Glutamatergic neuron (in vitro differentiated cells): ENCODE measurements at places on chromosomes 12 and 14. TPM values are rescaled to one million over a fixed set of nuclear protein-coding genes. Genes with fewer than 3 reads are reported as not detected.
A peak's percentile ranks its signal among the peaks of the same experiment; 100 is the strongest.

DNA sequence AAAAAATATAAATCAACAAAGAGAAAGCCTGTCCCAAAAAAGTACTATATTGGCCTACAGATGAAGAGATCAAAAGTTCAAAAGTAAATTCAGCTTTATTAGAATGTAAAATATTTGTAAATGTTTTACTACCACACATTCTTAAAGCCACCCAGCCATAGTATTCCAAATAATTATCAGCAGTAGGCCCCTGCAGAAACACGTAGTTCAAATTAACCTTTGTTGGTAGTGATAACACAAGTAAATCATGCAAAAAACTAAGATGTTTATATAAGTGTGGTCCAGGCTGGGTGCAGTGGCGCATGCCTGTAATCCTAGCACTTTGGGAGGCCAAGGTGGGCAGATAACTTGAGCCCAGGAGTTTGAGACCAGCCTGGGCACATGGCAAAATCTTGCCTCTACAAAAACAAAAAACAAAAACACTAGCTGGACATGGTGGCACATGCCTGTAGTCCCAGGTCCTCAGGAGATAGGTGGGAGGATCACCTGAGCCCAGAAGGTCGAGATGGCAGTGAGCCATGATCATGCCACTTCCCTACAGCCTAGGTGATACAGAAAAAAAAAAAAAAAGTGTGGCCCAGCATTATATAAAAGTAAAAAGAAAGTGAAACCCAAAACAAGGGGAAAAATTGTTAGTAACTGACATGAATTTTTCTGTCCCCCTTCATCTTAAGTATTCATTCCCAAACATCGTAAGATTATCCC lies 17.9 kb downstream of the SPTLC2 start:
- no peak overlapping the region for H3K4me3 ChIP-seq
- H3K27me3 ChIP-seq, result no peaks in the 10 kb centered on the region
- peaks cover 13% of the 10 kb centered on the region for H3K36me3 ChIP-seq

Gene SPX
- total RNA-seq, result not detected

- DNase-seq, result no peak
- H3K27ac ChIP-seq, result no peak overlapping the region
- H3K27me3 ChIP-seq, result no peaks in the 10 kb centered on the region
- H3K4me3 ChIP-seq, result no peak overlapping the region
Measured at GRCh38 chr12:5272018-5272785, 159.7 kb upstream of the NTF3 start.

Gene PLEKHA5
- total RNA-seq, result 314 TPM

- H3K4me1 ChIP-seq, result peaks cover 6% of the 10 kb centered on the region
- no peak for DNase-seq
- no peak overlapping the region for H3K27ac ChIP-seq
Measured at GRCh38 chr14:96272777-96273473, 16.9 kb downstream of the BDKRB1 start.

DNA sequence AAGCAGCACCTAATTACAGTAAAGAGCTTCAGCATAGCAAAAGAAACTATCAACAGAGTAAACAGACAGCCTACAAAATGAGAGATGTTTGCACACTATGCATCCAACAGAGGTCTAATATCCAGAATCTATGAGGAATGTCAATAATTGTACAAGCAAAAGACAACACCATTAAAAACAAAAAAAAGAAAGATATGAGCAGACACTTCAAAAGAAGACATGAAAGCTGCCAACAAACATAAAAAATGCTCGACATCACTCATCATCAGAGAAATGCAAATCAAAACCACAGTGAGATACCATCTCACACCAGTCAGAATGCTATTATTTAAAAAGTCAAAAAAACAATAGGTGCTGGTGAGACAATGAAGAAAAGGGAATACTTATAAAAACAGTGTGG lies 273.1 kb downstream of the TMTC2 start:
- peaks cover 2% of the 10 kb centered on the region for H3K27me3 ChIP-seq
- peaks cover 30% of the 10 kb centered on the region for H3K4me1 ChIP-seq
- peaks cover 7% of the 10 kb centered on the region for H3K36me3 ChIP-seq
- no peak for DNase-seq
- H3K4me3 ChIP-seq, result no peak overlapping the region
- H3K27ac ChIP-seq, result no peak overlapping the region

DNA sequence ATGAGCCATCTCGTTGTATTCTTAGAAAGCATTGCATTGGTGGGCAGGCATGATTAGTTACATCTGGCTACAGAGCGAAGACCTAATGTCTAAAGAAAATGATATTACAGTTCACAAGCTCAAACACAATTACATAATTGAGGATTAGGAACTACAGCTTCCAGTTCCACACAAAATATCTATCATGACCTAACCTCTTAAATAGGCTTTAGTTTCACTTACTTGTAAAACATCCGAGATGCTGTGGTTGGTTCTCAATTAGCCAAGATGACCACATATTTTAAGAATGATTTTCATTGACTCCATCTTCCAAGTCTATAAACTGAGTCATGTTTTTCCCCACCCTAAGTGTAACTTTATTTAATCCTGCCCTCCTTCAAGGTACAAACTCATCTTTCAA lies 69.5 kb downstream of the LRIG3 start:
- H3K27ac ChIP-seq, result no peak overlapping the region
- no peaks in the 10 kb centered on the region for H3K4me1 ChIP-seq
- no peaks in the 10 kb centered on the region for H3K36me3 ChIP-seq

Gene SLCO1B3
- not detected for total RNA-seq

DNA sequence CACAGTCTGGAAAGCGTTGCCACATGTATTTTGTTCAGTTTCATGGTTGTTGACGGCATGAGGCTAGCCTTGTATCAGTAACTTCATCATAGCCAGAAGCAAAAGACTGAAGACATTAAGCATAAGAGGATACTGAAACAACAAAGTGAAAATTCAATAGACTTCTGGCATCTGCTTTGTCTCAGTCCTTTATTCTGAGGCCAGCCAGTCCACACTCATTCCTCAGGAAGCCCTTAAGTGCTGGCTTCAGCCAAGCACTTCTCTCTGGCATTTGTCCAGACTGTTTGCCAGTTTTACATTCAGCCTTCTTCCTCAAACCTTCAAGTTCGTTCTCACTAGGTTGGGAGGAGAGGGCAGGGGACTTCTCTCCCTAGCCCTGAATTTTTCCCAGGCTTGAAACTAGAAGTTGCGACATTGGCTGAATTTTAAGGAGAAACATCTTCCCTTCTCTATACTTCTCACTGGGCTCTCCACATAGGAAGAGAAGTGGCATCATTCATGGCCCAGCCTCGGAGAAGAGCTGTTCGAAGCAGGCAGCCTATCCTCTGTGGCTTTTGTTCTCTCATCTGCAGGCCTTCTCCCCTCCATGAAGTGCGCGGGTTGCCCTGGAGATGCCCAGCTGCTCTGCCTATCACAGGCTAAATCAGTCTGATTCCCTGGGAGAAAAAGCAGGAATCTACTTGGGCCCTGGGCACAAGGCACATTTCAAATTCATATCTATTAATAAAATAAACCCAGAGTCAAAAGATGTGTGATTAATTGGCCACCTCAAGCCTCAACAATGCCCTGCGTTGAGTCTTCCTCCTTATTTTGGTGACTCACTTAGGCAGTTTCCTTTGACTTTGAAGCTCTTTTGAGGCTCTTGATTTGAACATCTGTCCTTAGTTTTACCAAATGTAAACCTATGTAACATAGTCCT lies 130.9 kb upstream of the PLEKHA5 start:
- H3K27me3 ChIP-seq, result peaks cover 6% of the 10 kb centered on the region
- H3K4me1 ChIP-seq, result no peaks in the 10 kb centered on the region
- peaks cover 5% of the 10 kb centered on the region for H3K36me3 ChIP-seq
- no peak overlapping the region for H3K4me3 ChIP-seq

Gene KCNC2
- 11.6 TPM for total RNA-seq

Gene CCDC196
- total RNA-seq, result not detected

DNA sequence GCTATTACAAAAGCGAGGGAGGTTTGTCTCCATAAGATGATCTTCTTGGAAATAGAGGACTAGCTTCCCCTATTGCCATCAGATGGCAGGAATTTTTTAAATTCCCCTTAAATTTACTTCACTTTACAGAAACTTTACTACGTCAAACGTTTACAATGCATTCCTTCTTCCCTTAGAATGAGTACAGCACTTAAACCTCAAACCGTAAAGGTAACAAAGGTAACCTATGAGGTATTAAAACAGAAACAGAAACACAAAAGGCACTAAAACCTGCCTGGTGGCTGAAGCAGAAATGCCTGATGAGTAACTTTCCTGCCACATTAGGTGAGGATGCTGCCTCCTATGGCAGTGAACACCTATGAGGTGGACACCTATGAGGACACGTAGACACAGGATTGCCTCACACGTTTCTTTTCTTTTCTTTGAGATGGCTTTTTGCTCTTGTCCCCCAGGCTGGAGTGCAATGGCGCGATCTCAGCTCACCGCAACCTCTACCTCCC lies 25.0 kb downstream of the DIO2 start:
- no peaks in the 10 kb centered on the region for H3K27me3 ChIP-seq
- no peak overlapping the region for H3K27ac ChIP-seq
- H3K4me1 ChIP-seq, result no peaks in the 10 kb centered on the region
- no peak for DNase-seq
- no peak overlapping the region for H3K4me3 ChIP-seq
- H3K36me3 ChIP-seq, result no peaks in the 10 kb centered on the region

DNA sequence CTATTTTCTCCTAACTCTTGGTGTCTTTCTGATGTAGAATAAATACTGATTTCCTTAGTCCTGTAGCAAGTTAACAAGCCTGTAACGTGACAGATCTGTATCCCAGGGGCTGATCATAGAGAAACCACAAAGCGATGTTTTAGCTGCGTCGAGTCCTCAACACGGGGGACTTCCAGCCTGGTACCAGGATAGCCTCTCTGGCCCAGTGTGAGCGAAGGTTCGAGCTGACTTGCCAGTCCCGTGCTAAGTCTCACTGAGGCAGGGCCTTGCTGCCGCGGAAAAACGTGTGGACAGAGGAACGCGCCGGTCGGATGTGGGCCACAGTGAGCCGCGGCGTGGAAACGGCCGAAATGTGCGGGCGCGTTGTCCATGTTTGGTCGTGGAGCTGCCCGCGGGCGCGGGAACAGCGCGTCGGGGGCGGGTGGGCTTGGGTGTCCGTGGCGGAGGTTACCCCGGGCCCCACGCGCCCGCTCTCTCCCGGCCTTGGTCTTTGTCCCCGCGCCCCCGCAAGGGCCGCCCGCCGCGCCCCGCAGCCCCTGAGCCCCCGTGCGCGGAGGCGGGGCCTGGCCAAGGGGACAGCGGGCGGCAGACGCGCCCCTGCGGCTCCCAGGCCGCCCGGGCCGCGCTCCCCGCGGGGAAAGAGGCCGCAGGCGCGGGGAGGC lies 531 bp upstream of the EML1 start:
- H3K36me3 ChIP-seq, result peaks cover 9% of the 10 kb centered on the region
- H3K27me3 ChIP-seq, result peaks cover 9% of the 10 kb centered on the region
- H3K27ac ChIP-seq, result peak overlapping the region; percentile 45
- peak overlapping the region; percentile 75 for H3K4me3 ChIP-seq

DNA sequence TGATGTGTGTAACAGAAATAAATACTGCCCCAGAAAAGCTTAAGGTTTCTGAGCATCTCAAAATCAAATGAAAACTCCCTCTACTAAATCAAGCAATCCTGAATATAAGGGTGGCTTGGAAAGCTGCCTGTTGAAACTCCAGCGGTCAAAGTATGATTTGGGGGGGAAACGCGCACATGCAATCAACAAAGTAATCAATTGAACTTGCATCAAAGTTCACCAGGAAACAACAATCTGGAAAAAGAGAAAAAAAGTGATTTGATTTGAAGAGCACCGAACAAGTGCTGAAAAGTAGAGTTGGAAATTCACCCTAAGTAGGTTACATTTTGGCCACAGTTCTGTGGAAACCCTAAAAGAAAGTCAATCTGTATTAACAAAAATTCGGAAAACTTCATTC lies 700 bp downstream of the CNIH1 start:
- peak overlapping the region; percentile 95 for H3K27ac ChIP-seq
- H3K36me3 ChIP-seq, result no peaks in the 10 kb centered on the region
- H3K27me3 ChIP-seq, result peaks cover 8% of the 10 kb centered on the region
- peaks cover 27% of the 10 kb centered on the region for H3K4me1 ChIP-seq
- no peak for DNase-seq

- H3K27me3 ChIP-seq, result peaks cover 29% of the 10 kb centered on the region
- peak overlapping the region; percentile 10 for H3K27ac ChIP-seq
- DNase-seq, result no peak
Measured at GRCh38 chr12:53696655-53697331, 20.9 kb upstream of the ATP5MC2 start.

DNA sequence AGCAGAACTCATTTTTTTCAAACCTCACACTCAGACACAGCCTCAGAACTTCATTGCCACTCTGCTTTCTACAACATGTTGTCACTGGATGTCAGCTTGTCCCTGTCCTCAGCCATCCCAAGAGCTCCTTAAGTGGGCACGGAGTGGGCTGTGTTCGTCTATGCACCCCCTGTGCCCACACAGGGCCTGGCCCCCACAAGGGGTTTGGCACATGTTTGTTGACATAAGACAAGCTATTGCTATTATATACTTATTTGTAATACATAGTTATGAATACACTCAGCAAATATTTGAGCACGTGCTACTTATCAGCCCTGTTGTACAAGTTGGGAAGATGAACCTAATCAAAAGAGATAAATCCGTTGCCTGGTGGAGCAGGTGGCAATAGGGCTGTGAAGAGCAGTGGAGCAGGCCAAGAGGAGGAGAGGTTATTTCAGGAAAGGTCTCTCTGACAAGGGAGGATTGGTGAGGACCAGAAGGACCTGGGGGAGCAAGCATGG lies 4.3 kb upstream of the BDKRB1 start:
- H3K27me3 ChIP-seq, result peaks cover 4% of the 10 kb centered on the region
- peaks cover 8% of the 10 kb centered on the region for H3K36me3 ChIP-seq
- peak overlapping the region; percentile 64 for H3K4me3 ChIP-seq

DNA sequence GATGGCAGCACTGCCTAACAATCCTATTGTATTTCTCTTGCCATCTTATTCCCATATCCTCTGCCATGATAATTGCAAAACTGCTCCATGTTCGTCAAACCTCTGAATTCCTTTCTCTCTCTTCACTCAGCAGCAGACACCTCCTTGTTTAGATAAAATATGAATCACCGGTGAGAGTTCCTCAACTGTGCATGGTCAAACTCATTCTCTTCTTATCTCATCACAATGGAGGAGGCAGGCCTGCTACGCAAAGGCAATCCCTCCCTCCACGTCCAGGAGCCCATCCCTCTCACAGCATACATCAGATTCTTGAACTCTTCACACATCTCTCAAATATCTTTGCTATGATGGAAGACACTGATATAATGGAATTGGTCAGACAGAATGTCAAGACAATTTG lies 90.1 kb upstream of the DAAM1 start:
- peaks cover 5% of the 10 kb centered on the region for H3K36me3 ChIP-seq
- no peak for DNase-seq
- H3K27ac ChIP-seq, result no peak overlapping the region
- H3K4me1 ChIP-seq, result no peaks in the 10 kb centered on the region
- H3K27me3 ChIP-seq, result peaks cover 3% of the 10 kb centered on the region
- H3K4me3 ChIP-seq, result no peak overlapping the region

Gene SSPN
- total RNA-seq, result 0.91 TPM

Gene GYS2
- not detected for total RNA-seq

DNA sequence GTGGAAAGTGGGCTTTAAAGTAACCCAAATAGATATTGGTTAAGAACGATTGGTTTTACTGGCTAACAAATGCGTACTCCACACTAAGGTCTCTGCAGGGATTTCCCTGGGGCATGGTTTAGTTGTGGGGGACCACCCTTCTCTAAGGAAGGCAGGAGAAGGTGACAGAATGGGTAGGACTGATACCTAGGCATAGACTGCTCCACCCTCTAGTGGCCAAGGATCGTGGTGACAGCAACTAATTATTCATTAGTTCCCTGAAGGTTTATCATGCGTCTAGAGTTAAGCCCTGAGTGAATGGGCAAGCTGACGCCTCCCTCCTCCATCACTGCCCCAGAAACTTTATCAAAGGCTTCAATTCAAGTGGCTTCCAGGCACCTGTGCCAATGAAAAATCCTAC lies 9.1 kb downstream of the FAM181A start:
- peaks cover 12% of the 10 kb centered on the region for H3K27me3 ChIP-seq
- no peak overlapping the region for H3K4me3 ChIP-seq
- peak; percentile 51 for DNase-seq
- no peak overlapping the region for H3K27ac ChIP-seq
